Activated naive CD8-positive, alpha-beta T cell treated with anti-CD3 and anti-CD28 coated beads for 36 hours (primary cell): ENCODE measurements at places on chromosomes 11 and 22. TPM values are rescaled to one million over a fixed set of nuclear protein-coding genes. Genes with fewer than 3 reads are reported as not detected.

The CELSR1 gene
- 0.14 TPM for total RNA-seq

The IL18 gene
- 0.14 TPM for total RNA-seq

The USP2 gene
- 0.82 TPM for total RNA-seq

The WBP2NL gene
- 0.37 TPM for total RNA-seq

The CARNS1 gene
- total RNA-seq, result 3.7 TPM

The C22orf42 gene
- not detected for total RNA-seq

The SYT8 gene
- total RNA-seq, result not detected

The SLC22A6 gene
- total RNA-seq, result not detected

- no peaks in the 10 kb centered on the region for H3K36me3 ChIP-seq
- DNase-seq, result no peak
- peaks cover 4% of the 10 kb centered on the region for H3K4me1 ChIP-seq
- no peak overlapping the region for H3K27ac ChIP-seq
- H3K4me3 ChIP-seq, result no peak overlapping the region
Measured at GRCh38 chr22:23781065-23781464, 5.7 kb upstream of the SMARCB1 start.

DNA sequence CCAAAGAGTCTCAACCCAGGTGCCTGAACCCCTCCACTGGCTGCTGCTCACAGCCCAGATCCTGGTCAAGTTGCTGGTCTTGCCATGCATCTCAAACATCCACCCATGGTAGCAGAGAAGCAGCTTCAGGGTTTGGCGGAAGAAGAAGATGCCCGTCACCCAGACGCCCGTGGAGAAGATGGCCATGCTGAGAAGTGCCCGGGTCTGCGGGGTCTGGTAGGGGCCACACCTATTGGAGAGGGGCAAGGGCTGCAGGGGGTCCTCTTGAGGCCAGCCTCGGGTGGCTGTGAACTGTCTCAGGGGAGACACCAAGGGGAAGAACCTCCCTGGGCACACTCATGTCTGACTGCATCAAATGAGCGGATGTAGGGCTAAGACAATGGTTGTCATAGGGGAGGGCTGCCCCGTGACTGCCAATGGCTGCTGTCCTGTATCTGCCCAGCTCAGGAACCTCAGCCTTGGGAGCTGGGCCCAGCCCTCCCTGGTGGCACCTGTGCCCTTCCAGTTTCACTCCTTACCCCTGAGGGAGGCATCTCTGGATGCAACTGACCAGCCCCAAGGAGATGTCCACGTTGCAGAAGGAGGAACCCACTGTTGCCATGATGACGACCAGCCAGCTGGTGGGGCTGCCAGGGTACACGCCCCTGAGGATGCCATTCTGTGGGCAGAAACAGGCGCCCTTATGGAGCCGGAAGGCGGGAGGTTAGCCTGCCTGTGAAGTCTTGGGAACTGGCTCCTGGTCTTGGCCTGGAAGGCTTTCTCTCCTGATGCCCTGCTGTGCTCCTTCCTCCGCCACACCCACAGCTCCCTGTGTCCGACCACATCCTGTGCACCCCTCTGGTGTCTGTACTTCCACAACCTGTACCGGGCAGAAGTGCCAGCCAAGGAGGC, 1.2 kb downstream of the CPT1B start:
- H3K27me3 ChIP-seq, result no peaks in the 10 kb centered on the region
- H3K27ac ChIP-seq, result no peak overlapping the region
- H3K4me3 ChIP-seq, result no peak overlapping the region
- peaks cover 20% of the 10 kb centered on the region for H3K4me1 ChIP-seq
- peaks cover 18% of the 10 kb centered on the region for H3K36me3 ChIP-seq
- DNase-seq, result no peak

DNA sequence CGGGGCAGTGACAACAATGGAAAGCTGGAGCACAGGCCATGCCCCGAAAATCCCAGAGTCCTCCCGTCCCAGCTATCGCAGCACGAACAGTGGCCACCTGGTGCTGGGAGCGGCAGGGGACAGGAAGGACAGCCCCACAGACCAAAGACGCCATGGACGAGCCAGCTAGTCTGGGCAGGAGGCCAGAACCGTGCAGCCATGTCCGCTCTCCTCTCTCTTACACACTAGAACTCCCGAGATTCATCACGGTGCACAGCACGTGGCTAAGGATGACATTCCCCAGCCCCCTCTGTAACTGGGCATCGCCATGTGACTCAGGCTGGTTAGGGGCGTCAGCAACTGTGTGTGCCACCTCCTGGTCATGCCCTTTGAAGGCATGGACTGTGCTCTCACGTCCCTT, 4.6 kb downstream of the CDPF1 start:
- no peak for DNase-seq
- peaks cover 13% of the 10 kb centered on the region for H3K4me1 ChIP-seq
- no peak overlapping the region for H3K27ac ChIP-seq

DNA sequence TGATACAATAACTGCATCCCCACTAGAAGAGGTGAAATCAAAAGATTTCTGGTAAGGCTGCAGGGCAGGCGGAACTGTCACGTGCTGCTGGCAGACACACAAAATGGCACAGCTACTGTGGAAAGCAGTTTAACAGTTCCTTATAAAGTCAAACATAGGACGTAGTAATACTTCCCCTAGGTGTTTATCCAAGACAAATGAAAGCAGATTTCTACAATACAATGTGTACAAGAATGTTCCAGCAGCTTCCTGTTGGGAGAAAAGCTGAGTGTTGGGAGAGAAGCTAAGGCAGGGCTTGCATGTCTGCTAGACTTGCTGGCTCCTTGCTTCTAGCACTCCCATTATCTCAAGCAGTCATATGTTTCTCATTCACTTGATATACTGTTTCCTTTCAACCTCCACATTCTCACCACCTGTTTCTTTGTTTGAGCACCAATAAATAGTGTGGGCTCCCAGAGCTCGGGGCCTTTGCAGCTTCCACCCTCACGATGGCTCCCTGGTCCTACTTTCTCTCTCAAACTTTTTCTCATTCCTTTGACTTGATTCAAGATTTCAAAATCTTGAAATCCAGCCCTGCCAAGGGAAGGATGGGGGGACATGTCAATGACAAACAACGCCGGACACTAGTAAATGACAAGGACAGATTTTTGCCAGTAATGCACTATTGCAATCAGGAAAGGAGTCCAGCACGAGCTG, 21.2 kb upstream of the IL17RA start:
- H3K36me3 ChIP-seq, result no peaks in the 10 kb centered on the region
- no peak overlapping the region for H3K4me3 ChIP-seq
- H3K4me1 ChIP-seq, result peaks cover 7% of the 10 kb centered on the region

GRCh38 chr22:32310777-32311176, 46.9 kb upstream of the RFPL3 start:
- no peaks in the 10 kb centered on the region for H3K4me1 ChIP-seq
- peaks cover 32% of the 10 kb centered on the region for H3K27me3 ChIP-seq
- no peak overlapping the region for H3K4me3 ChIP-seq
- H3K27ac ChIP-seq, result no peak overlapping the region
- no peaks in the 10 kb centered on the region for H3K36me3 ChIP-seq
- no peak for DNase-seq

DNA sequence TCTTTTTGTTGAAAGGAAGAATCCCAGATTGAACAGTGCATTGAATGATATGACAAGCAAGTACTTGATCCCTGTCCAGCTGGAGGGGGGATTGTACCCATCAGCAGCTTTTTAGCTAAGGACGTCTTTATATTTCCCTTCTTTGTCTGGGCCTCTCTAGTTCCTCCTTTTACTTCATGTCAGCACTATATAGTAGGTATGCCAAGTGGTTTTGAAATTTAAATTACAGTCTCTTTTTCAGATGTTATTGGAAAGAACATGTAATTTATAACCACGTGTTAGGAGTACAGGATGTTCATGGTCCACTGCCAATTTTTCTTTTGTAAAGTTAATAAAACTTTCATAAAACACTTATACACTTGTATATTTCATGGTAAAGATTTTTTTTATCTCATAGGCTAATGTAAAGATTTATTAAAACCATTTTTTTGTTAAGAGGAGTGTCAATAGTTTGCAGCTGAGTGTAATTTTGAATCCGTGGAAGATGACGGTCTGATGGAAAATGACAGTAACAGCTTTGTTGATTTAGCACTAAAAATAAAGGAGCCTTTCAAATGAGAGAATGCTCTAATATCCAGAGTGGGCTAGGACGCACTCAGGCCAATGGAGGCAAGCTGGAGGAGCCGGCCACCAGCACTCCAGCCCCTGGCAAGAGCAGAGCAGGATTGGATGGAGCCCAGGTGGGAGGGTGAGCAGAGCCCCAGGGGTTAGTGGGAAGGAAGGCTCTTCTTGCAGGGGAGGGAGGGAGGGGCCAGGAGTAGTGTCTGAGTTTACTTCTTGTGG, 488.3 kb downstream of the INSC start:
- no peak overlapping the region for H3K27ac ChIP-seq
- H3K4me3 ChIP-seq, result no peak overlapping the region
- no peaks in the 10 kb centered on the region for H3K36me3 ChIP-seq
- H3K27me3 ChIP-seq, result no peaks in the 10 kb centered on the region
- no peak for DNase-seq

- H3K36me3 ChIP-seq, result no peaks in the 10 kb centered on the region
- no peaks in the 10 kb centered on the region for H3K4me1 ChIP-seq
- H3K4me3 ChIP-seq, result no peak overlapping the region
Measured at GRCh38 chr11:127996825-127997224, 590.5 kb downstream of the ETS1 start.

DNA sequence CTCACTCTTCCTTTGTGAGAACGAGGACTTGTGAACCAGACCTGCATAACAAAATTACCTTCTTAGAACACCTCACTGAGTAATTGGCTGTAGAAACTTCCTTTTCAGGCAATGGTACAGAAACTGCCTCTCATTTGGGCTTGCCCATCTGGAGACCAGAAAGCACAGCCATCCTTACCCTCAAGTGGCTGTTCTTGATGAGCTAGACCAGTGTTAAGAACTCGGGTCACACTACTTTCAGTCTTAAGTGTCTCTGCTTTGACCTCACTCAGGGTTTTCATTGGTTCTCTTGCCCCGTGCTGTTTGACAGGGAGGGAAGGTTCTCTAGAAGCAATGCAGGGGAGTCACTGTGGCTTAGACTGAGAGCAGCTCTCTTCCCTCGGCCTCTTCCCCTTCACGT, 29.3 kb downstream of the NAT10 start:
- no peak overlapping the region for H3K27ac ChIP-seq
- DNase-seq, result no peak
- peaks cover 6% of the 10 kb centered on the region for H3K4me1 ChIP-seq
- H3K27me3 ChIP-seq, result no peaks in the 10 kb centered on the region
- H3K36me3 ChIP-seq, result peaks cover 33% of the 10 kb centered on the region
- no peak overlapping the region for H3K4me3 ChIP-seq

- peaks cover 8% of the 10 kb centered on the region for H3K4me1 ChIP-seq
- DNase-seq, result no peak
- H3K27ac ChIP-seq, result no peak overlapping the region
- H3K4me3 ChIP-seq, result no peak overlapping the region
- no peaks in the 10 kb centered on the region for H3K27me3 ChIP-seq
Measured at GRCh38 chr11:6633422-6634408, 14.5 kb upstream of the TPP1 start.

- peaks cover 24% of the 10 kb centered on the region for H3K27me3 ChIP-seq
- no peak overlapping the region for H3K4me3 ChIP-seq
- H3K27ac ChIP-seq, result no peak overlapping the region
- DNase-seq, result no peak
- H3K4me1 ChIP-seq, result no peaks in the 10 kb centered on the region
Measured at GRCh38 chr11:73259406-73260126, 12.6 kb upstream of the P2RY6 start.

- H3K4me3 ChIP-seq, result no peak overlapping the region
- no peak overlapping the region for H3K27ac ChIP-seq
- peaks cover 12% of the 10 kb centered on the region for H3K36me3 ChIP-seq
- H3K4me1 ChIP-seq, result peaks cover 7% of the 10 kb centered on the region
- DNase-seq, result no peak
Measured at GRCh38 chr11:130882138-130882551, 34.1 kb downstream of the SNX19 start.

DNA sequence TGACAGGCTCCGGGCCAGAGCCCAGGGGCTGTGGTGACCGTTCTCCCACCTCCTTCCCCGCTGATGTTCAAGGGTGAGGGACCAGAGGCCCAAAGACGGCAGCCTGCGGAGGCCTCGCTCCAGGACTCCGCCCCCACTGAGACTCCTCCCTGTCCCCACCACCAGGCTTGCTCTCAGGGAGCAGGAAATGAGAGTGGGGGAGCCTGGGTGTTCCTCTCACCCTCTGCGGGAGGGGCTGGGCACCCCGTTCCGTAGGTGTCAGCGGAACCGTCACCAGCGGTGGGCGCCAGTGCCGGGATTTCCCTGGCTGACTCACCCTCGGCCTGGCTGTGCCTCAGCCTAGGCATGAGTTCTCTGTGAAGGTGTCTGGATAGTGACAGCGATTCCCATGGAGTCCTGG, 15.7 kb downstream of the DAGLA start:
- H3K36me3 ChIP-seq, result no peaks in the 10 kb centered on the region
- no peaks in the 10 kb centered on the region for H3K27me3 ChIP-seq
- H3K27ac ChIP-seq, result peak overlapping the region; percentile 79
- peak; percentile 95 for DNase-seq

DNA sequence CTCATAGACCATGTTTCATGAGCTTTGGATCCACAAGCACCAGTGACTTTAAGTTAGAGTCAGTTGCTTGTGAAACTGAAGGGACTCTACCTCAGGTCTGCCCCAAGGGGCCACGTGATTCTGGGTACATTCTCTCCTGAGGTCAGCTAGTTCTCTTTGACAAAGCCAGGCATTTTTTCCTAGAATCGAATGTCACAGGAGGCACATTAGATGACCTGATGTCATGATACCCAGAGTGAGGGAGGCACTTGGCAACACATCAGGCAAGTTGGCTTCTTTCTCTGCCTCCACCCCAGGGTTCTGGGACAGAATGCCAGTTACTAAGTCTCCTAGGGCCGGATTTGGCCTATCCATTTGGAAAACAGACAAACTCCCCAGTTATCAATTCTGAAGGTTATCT, 93.0 kb downstream of the APIP start:
- no peak overlapping the region for H3K27ac ChIP-seq
- peaks cover 26% of the 10 kb centered on the region for H3K4me1 ChIP-seq
- no peak for DNase-seq
- peaks cover 13% of the 10 kb centered on the region for H3K27me3 ChIP-seq
- H3K4me3 ChIP-seq, result no peak overlapping the region
- H3K36me3 ChIP-seq, result peaks cover 1% of the 10 kb centered on the region

DNA sequence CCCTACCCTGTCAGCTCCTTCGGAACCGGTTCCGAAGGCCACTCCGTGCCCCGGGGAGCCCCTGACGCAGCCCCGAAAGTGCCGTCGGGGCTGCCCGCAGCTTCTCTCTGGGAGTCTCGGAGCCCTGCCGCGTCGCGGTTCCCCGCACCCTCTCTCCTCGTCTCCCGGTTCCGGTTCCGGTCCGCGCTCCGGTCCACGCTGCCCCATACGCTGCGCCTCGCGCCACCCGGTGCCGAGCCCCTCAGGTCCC, 618 bp downstream of the MTA2 start:
- peaks cover 58% of the 10 kb centered on the region for H3K36me3 ChIP-seq
- peak overlapping the region; percentile 95 for H3K27ac ChIP-seq
- peak; percentile 58 for DNase-seq

GRCh38 chr11:118111019-118111743, 24.4 kb upstream of the SMIM35 start:
- no peak overlapping the region for H3K27ac ChIP-seq
- DNase-seq, result no peak
- no peaks in the 10 kb centered on the region for H3K36me3 ChIP-seq
- H3K27me3 ChIP-seq, result peaks cover 10% of the 10 kb centered on the region
- H3K4me3 ChIP-seq, result no peak overlapping the region

- no peak overlapping the region for H3K4me3 ChIP-seq
- no peak for DNase-seq
- no peaks in the 10 kb centered on the region for H3K4me1 ChIP-seq
- H3K27ac ChIP-seq, result no peak overlapping the region
Measured at GRCh38 chr22:19703869-19704268, 10.4 kb upstream of the SEPTIN5 start.
